SJCRH30 (cell line): ENCODE measurements at places on chromosomes 11 and 22. TPM values are rescaled to one million over a fixed set of nuclear protein-coding genes. Genes with fewer than 3 reads are reported as not detected.

GRCh38 chr11:125132071-125132470 is 20.6 kb upstream of the TMEM218 start:
- H3K27ac ChIP-seq, result peak overlapping the region; percentile 14; the same call in 1 of the 2 replicates
- no peak for DNase-seq
- no peaks in the 10 kb centered on the region for H3K36me3 ChIP-seq
- H3K4me3 ChIP-seq, result no peak overlapping the region
- H3K4me1 ChIP-seq, result peaks cover 29% of the 10 kb centered on the region

GRCh38 chr11:120185706-120186455 is 25.0 kb upstream of the OAF start:
- no peaks in the 10 kb centered on the region for H3K36me3 ChIP-seq
- peak overlapping the region; percentile 35; the same call in 1 of the 2 replicates for H3K27ac ChIP-seq
- H3K4me3 ChIP-seq, result no peak overlapping the region
- peaks cover 26% of the 10 kb centered on the region for H3K4me1 ChIP-seq

- DNase-seq, result no peak
- no peak overlapping the region for H3K27ac ChIP-seq
- no peaks in the 10 kb centered on the region for H3K36me3 ChIP-seq
- H3K27me3 ChIP-seq, result no peaks in the 10 kb centered on the region; the same call in 1 of the 2 replicates
Observed at GRCh38 chr11:69105461-69106030, 50.2 kb upstream of the SMIM38 start.

DNA sequence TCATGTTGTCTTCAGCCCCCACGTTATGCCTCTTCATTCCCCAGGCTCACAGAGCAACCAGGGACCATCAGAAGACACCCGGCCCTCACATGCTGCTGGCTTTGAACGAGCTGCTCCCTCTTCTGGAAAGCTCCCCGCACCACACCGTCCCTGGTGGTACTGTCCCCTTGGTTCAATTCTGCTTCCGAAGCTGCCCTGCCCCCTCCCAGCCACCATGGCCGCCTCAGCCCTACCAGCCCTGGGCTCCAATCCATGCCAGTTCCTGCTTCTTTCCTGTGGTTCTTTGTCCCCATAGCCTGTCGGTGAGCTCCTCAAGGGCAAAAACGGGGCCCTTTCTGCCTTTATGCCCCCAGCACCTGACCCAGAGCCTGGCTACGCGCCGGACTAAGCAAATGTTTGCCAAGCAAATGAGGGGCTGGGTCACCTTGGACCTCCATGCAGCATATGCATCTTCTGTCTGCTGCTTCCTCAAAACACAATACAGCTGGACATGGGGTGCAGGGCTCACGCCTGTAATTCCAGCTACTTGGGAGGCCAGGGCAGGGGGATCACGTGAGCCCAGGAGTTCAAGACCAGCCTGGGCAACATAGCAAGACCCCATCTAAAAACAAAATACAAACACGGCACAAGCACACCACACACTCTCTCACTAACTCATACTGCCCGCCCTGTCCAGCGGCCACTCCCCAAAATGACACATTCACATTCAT is 21.3 kb downstream of the TNKS1BP1 start:
- H3K4me3 ChIP-seq, result no peak overlapping the region
- no peak overlapping the region for H3K27ac ChIP-seq
- H3K27me3 ChIP-seq, result no peaks in the 10 kb centered on the region
- H3K4me1 ChIP-seq, result peaks cover 7% of the 10 kb centered on the region; the same call in 1 of the 2 replicates

DNA sequence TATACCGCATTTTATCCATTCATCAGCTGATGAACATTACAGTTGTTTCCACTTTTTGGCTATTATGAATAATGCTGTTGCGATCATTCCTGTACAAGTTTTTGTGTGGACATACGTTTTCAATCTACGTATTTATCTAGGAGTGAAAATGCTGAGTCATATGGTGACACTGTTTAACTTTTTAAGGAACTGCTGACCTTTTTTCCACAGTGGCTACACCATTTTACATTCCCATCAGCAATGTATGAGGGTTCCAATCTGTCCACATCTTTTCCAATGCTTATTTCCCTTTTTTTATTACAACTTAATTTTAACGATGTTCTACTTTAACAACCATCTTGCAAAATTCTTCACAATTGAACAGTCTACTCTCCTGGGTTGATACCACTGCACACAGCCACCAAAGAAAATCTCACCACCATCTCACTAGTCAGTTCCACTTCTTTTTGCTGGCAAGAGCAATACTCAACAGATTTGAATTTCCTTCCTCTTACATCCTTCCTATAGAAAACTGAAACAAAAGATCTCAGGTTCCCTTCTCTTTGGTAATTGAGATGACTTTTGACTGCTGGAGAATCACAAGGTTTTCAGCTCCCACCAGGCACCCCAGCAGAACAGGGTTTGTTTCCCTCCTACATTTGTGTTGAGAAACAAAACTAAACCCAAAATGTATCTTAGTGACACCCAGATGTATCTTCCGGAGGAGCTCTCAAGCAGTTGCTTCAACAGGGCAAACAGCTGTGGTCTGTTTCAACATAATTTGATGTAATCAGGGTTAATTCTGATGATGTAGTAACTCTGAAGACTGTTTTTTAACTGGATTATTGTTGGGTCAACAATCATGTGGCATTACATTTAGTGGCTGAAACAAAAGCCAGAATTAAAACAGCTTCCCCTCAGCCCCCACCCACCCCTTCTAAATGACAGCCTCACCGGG is 7.0 kb upstream of the GAB2 start:
- H3K4me1 ChIP-seq, result 0 out of 2 replicates have a peak, but pooled peaks cover 4% of the 10 kb centered on the region
- DNase-seq, result no peak
- no peak overlapping the region for H3K4me3 ChIP-seq
- no peaks in the 10 kb centered on the region for H3K36me3 ChIP-seq
- no peak overlapping the region for H3K27ac ChIP-seq
- H3K27me3 ChIP-seq, result no peaks in the 10 kb centered on the region

- DNase-seq, result no peak
- no peak overlapping the region for H3K27ac ChIP-seq
- no peak overlapping the region for H3K4me3 ChIP-seq
- no peaks in the 10 kb centered on the region for H3K27me3 ChIP-seq
- peaks cover 9% of the 10 kb centered on the region for H3K4me1 ChIP-seq
- no peaks in the 10 kb centered on the region for H3K36me3 ChIP-seq
Observed at GRCh38 chr11:26949846-26950245, 44.1 kb upstream of the FIBIN start.

DNA sequence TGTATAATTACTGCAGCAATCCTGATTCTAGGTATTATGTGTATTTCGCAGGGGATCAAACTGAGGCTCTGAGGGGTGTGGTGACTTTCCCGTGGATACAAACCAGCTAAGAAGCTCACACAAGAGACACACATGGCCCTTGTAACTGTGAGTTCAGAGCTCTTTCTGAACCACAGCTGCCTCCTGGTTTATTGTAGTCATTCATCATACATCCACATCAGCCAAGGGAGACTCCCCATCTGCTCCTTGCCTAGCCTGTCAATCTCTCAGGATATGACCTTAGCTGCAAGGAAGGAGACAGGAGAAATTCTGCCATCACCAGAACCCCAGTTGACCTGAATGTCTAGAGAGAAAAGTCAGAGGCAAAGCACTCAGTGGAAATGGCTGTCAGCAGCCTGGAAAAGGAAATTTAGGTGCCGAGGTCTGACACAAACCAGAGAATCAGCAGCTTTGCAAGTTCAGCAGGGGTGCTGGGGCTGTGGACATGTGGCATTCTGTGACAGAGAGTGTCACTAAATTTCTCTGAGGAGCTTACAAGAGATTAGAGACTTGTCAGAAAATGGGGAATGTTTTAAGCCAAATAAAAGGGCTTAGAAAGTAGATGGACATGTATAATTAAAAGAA is 209.5 kb downstream of the AASDHPPT start:
- peak overlapping the region; percentile 7 for H3K27ac ChIP-seq
- H3K4me1 ChIP-seq, result peaks cover 16% of the 10 kb centered on the region
- no peak overlapping the region for H3K4me3 ChIP-seq

DNA sequence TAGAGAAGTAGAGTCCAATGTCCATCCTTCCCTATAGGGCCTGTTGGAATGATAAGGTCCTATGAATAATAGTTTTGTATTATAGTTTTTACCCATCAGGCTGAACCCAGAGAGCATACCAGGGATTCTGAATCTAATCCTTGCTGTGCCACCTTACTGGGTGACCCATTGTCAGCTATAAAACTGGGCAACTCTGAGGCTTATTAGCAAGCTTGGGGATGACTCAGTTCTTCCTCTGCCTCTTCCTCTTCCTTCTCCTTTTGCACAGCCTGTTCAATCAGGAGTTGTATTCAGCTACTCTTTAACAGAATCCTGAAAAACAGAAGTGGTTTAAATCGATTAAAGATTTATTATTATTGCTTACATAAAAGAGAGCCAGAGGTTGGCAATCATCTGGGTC is 8.9 kb downstream of the HEPHL1 start:
- H3K27me3 ChIP-seq, result no peaks in the 10 kb centered on the region
- no peaks in the 10 kb centered on the region for H3K36me3 ChIP-seq
- H3K4me3 ChIP-seq, result no peak overlapping the region
- DNase-seq, result no peak
- no peak overlapping the region for H3K27ac ChIP-seq

- H3K27ac ChIP-seq, result no peak overlapping the region
- H3K4me1 ChIP-seq, result peaks cover 33% of the 10 kb centered on the region
- no peak overlapping the region for H3K4me3 ChIP-seq
- H3K36me3 ChIP-seq, result no peaks in the 10 kb centered on the region
- H3K27me3 ChIP-seq, result peaks cover 49% of the 10 kb centered on the region
Observed at GRCh38 chr22:39236321-39237317, 8.2 kb downstream of the PDGFB start.

ANO9 gene
- 0.61 and 0.73 TPM in 2 replicates for total RNA-seq

DEFB131B gene
- not detected in 2 replicates for total RNA-seq

SYCE3 gene
- not detected in 2 replicates for total RNA-seq

DYNC2H1 gene
- total RNA-seq, result 12.2 and 13.9 TPM in 2 replicates

PGA5 gene
- total RNA-seq, result not detected in 2 replicates

ZP1 gene
- not detected in 2 replicates for total RNA-seq
